Hippocampal formation (tissue), 2 donors: ENCODE measurements at places on chromosomes 6 and 20.
A peak's percentile ranks its signal among the peaks of the same experiment; 100 is the strongest.

GRCh38 chr6:91678679-91679446 lies 1092.0 kb upstream of the MAP3K7 start:
- no peak for DNase-seq

DNA sequence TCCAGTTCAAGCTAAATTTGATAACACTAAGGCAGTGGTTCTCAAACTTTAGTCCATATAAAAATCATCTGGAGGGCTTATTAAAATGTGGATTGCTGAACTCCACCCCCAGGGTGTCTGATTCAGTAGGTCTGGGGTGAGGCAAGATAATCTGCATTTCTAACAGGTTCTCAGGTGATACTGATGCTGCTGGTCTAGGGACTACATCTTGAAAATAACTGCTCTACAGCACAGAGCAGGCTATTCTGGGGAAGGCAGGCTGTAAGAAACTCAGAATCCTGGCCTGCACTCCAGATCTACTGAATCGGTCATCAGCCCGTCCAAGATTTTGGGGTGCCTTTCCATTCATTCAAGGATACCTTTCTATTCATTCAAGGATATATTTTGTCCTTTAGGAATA lies 11.5 kb downstream of the CALHM5 start:
- no peak for DNase-seq

- no peak for DNase-seq
These were observed 244.1 kb upstream of the QKI start for GRCh38 chr6:163170294-163170883.

GRCh38 chr6:147958683-147959082 lies 384.0 kb upstream of the SASH1 start:
- no peak for DNase-seq

GRCh38 chr6:31581434-31582229 lies 592 bp downstream of the LTB start:
- DNase-seq, result no peak

- no peak for DNase-seq
These were observed 242.6 kb downstream of the ARID1B start for GRCh38 chr6:157019733-157020132.

GRCh38 chr6:107439406-107439805 lies 20.0 kb downstream of the PDSS2 start:
- DNase-seq, result no peak

DNA sequence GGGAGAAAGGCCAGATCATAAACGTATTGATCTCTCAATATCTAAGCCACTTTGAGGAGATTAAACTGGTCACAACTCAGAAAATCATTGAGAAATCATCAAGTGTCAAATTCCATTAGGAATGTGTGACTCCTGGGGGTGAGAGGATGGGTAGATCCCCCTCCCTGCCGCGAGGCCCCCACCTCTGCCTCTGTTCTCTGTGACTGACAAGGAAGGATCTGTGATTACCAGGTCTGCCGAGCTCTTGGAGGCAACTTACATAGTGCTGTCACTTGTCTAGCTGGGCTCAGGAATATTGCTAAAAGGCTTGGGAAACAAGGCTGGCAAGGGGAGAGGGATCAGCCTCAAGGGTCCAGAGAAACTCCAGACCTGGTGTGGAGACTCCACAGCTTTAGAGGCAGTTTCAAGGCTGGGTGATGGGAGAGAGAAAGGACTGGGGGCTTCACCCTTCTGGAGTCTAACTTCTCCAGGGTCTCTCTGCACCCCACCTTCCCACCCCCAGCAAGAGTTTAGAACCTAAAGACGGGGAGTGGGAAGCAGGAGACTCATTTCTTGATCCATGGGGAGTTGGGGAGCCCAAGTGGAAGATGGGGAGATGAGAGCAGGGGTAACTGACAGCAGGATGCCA lies 11.6 kb upstream of the ARMC12 start:
- no peak for DNase-seq

DNA sequence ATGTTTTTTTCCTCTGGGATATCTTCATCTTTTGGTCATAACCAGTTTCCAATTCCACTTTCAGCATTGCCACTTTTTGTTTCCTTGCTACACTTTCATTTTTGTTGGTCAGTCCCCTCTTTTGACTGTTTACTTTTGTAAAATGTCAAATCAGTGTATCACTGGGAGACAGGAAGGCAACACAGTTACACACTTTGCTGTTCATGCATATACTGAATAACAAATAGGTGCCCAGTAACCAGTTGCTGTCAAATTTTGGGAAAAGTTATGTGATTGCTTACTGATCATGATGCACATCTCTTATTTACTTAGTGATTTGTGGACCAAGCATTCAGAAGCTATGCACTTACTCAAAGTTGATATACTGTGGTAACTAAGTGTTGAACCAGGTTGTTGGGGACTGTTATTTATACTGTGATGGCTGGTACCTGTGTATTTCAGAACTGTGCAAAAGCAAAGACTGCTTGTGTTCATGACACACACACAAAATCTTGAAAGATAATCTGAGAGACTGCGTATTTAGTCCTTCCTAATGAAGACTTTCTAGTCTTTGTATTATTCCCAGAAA lies 41.0 kb downstream of the ZNF292 start:
- DNase-seq, result no peak

- DNase-seq, result no peak
These were observed 40.6 kb downstream of the TOX2 start for GRCh38 chr20:43955062-43955749.

DNA sequence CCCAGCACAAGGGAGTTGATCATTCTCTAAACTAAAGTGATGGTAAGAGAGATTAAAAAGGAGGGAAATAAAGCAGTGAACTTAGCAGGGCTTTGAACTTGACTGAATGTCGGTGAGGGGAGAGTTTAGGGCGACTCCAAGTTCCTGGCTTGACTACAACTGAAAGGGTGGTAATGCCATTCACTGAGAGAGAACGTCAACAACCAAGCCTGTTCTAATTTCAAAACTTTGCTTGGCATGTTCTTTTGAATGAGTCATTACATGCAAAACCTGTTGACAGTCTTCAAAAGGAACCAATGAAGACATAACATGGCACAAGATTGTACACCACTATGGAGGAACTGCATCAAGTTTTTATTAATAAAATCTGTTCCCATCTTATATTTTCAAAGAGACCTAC lies 10.3 kb upstream of the MYB start:
- no peak for DNase-seq

DNA sequence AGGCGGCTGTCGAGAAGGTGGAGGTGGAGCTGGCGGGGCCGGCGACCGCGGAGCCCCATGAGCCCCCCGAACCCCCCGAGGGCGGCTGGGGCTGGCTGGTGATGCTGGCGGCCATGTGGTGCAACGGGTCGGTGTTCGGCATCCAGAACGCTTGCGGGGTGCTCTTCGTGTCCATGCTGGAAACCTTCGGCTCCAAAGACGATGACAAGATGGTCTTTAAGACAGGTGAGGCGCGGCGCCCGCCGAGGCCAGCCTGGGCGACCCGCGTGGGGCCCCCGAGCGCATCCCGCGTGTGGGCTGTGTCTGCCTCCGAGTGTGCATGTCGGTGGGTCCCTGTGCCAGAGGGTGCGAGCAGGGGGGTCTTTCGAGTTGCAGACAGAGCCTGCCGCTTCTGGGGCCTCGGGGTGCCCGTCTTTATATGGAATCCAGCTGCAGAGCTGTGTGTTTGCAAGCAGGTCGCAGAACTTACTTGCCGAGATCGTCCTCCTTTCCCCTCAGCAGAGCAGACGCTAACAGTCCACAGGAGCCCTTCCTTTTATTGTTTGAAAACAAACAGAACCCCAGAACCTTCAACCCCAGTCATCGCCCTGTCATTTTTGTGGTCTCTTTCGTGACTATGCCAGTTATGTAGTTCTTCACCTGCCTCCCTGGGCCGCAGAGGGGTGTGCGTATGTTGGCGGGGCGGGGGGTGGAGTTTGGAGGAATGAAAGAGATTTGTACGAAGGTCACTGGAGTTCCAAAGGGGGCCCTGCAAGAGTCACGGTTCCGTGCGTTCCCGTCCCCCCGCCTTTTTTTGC lies 766 bp downstream of the SLC16A10 start:
- no peak for DNase-seq

GRCh38 chr6:149990661-149991471 lies 27.1 kb downstream of the ULBP1 start:
- no peak for DNase-seq

GRCh38 chr20:53657732-53658131 lies 64.1 kb upstream of the ZNF217 start:
- DNase-seq, result no peak

GRCh38 chr6:27280540-27281000 lies 31.5 kb downstream of the POM121L2 start:
- no peak for DNase-seq

- no peak for DNase-seq
These were observed 29.4 kb upstream of the EPB41L1 start for GRCh38 chr20:36125097-36125496.

DNA sequence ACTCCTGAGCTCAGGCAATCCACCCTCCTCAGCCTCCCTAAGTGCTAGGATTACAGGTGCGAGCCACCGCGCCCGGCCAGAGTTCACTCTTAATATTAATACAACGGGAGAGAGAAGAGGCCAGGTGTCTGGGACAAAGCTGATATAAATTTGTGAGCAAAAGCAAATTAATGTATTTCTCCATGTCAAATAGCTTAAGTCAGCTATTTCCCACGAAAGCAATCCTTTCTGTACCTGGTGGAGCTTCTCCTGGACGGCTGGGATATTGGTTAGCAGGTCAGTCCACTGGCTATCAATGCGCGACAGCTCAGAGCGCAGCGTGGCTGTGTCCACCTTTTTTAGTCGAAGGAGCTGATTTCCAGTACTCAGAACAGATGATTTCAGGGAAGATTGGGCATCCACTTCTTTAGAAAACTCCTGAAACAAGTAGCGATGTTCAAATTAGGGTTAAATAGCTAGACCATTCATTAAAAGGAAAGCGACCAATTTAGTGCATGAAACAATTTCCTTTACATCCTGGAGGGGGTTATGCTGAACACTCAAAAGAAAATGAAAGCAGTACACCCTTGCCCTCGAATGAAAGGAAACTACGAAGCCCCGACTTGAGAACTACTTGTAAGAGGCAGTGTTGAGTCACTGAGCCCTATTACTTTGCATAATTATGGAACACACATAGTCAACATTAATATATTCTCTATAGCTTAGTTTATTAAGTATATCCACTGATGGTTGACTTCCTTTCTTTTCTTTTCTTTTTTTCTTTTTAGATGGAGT lies 403.4 kb downstream of the SYNE1 start:
- DNase-seq, result no peak

GRCh38 chr6:706146-706545 lies 13.2 kb upstream of the EXOC2 start:
- DNase-seq, result no peak

DNA sequence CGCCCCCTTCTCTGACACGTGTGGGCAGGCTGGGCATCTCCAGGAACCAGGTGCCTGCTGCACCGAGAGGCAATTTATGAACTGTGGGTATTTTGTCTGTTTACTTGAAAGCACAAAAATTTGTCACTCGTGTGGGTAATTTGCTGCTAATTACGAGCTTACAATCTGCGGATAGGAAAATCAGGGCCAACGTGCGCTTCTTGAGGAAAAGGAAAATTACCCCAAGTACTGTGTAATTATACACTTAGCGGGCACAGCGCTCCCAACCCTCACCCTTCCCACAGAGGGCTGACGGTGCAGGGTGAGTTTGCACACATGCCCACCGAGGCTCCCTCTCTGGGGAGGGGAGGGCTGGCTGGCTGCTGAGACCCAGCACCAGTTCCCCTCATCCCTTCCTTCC lies 25.3 kb upstream of the MDGA1 start:
- DNase-seq, result no peak

DNA sequence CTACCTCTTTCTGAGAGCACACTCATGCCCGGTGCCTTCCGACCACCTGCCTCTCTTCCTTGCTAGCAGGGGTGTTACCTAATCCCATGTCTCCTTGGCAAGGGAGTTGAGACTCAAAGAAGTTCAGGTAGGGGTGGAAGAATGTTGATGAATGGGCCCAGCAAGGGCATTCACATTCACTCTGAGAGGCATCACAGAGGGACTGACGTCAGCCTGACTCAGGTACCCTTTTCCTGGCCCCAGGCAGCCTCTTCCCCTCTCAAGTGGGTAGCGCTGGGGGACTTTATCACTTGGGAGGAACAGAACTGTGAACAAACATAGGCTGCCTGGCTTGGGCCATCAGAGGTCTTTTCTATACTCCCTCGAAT lies 35.3 kb downstream of the HM13 start:
- no peak for DNase-seq

DNA sequence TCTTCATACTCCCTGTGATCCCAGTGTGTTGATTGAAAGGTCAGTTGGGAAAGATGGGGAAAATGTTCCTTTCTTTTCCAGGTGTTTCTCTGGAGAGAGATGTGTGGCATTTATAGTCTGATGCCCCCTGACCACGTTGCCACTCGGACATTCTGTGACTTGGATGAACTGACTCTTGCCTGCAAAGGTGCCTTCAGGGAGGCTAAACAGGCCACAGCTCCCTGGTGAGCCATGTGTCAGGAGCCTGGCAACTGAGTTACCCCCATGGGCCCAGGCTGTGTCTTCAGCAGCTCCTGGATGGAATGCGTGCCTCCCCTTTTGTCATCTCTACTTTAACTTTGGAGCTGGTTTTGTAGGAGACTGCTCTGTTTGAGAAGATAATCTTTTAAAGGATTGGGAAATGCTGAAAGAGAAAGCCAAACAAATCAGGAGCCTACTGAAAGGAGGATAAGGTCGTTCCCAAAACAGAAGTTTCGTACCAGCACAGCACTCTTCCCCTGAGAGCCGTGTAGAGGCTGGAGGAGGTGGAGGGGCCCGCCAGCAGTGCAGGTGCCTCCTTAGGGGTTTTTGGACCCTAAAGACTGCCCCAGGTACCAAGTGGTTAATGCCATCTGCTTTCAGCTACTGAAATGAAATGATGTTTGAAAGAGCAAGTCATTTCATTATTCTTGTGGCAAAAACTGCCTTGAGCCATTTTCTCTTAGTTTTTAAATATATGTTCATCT lies 322.8 kb downstream of the ZFAND3 start:
- no peak for DNase-seq

- DNase-seq, result peak; percentile 47
These were observed 435 bp downstream of the ZSWIM3 start for GRCh38 chr20:45857882-45858216.
